ENCODE measurements at places on chromosomes 3 and 15.

GRCh38 chr3:81723732-81724313 is 37.6 kb downstream of the GBE1 start:
- DNase-seq, result peak; percentile 39

DNA sequence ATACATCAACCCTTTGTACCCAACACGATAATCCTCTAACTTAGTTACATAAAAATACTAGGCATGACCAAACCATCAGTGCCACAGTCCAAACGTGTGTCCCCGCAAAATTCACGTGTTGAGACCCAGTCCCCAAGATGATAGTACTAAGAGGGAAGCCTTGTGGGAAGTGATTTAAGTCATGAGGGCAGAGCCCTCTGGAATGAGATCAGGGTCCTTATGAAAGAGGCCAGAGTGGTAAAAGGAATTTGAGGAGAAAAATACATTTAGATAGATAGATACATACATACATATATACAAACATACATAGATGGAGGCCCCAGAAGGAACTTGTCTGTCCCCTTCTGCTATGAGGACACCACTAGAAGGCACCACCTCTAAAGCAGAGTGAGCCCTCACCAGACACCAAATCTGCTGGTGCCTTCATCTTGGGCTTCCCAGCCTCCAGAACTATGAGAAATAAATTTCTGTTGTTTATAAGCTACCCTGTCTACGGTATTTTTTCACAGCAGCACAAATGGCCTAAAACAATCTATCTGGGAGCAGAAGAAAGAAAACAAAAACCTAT is 8.0 kb downstream of the TBC1D2B start:
- no peak for DNase-seq

DNA sequence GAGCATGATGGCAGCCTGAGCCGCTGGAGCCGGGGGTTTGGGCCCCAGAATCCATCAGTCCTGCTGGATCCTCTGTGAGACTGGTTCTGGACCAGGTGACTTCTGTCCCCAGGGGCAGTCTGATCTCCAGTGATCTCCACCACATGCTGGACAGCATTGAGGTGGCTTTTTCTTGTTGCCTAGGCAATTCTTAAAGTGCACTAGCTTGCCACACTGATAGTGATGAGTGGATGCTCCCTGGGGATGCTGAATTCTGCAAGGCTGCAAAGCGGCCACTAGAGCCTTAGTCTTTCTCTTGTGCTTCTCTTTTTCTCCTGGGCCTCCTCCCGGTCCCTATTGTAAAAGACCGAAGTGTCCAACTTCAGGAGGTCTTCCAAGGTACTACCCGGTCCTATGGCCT is 70.4 kb upstream of the ATP11B start:
- peak; percentile 3 for DNase-seq

DNA sequence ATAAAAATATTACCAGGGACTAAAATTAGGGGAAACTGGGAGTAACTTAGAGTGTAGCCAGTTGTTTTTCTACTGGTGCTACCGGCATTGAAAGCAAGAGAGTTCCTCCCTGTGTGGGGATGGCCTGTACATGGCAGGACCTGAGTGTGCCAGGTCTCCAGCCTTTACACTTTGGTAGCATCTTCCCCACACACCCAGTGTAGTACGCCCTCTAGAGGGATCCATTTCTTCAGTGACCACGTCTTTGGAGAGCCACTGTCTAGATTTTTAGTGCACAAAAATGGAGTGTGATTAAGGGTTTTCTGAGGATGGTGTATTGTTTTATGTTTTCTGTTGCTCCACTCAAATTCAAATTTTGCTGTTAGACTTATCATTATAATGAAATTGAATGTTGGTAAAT is 507.0 kb upstream of the TPRG1 start:
- DNase-seq, result no peak

GRCh38 chr15:75107908-75108838 is 84.8 kb downstream of the PPCDC start:
- DNase-seq, result peak; percentile 80

DNA sequence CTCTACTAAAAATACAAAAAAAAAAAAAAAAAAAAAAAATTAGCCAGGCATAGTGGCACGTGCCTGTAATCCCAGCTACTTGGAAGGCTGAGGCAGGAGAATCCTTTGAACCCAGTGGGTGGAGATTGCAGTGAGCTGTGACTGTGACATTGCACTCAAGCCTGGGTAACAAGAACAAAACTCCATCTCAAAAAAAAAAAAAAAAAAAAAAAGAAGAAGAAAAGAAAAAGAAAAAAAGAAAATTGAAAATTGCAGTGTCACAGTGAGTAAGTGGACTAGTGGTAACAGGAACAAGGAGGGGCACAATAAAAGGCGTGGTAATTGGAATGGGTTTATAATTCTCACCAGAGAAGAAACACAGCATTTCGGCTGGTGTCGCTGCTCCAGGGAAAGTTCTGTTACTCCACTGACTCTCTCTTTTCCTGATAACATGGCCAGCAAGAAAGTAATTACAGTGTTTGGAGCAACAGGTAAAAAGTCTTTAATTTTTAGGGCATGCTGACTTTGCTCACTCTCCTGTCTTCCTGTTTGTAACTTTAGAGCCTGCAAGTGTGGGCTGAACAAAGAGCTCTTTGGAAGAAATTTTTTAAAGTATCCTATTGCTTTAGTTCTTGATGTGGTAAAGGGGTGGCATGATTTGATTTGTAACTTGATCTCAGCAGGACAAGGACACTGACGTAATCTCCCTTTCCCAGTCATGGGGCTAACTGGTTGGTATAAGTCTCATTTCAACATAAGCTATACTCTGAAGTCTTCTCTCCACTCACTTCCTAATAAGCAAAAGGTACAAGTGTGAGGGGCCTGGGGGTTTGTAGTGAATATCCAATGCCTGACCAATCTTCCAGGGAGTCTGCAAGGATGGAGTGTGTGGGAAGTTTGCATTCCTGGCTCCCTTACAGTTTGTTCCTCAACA is 22.1 kb upstream of the TRA2B start:
- peak; percentile 93 for DNase-seq

- no peak for DNase-seq
Observed at GRCh38 chr3:71581457-71582035, 2.0 kb downstream of the FOXP1 start.

DNA sequence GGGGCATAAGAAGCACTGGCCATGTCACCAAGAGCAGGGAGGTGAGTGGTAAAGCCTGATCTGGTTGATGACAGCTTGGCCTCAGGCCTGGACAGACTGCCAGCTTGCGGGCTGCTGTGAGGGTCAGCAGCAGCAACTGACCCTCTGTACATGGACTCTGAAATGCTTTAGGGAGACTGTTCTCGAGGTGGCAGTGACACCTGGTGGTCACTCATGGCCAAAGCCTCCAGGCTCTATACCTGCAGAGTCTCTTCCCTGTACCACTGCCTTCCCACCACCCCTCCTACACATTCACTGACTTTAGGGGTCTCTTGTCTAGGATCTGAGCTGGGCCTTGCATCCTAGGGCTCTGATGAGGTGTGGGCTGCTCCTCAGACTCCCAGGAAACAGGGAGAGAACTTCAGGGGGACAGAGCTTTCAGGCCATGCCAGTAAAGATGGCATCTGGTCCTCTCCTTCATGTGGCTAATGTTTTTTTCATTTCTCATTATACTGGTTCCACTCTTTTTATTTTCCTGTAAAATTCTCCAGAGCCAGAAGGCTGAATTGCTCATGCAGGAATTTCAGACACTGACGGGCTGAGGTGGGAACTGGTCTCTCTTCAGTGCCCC is 17.2 kb upstream of the TIMP4 start:
- peak; percentile 48 for DNase-seq

GRCh38 chr3:64872345-64872744 is 184.5 kb upstream of the ADAMTS9 start:
- DNase-seq, result no peak

DNA sequence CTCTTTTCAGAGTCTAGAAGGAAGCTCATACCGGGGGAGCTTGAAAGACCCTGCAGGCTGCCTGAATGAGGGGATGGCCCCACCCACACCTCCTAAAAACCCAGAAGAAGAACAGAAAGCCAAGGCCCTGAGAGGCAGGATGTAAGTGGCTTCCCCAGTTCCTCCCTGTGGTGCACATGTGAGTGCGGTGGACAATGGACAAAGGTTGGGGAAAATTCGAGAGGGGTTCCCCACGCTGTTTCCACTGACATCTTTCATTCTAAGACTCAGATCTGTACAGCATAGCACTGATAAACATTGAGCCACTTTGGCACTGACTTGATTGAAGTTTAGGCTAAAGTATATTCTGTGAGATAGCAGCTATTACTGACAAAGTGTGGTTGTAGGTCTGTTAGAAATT is 79.5 kb upstream of the UMPS start:
- DNase-seq, result no peak

GRCh38 chr3:132001999-132002398 is 32.8 kb downstream of the CPNE4 start:
- no peak for DNase-seq

GRCh38 chr3:179189759-179190158 is 41.6 kb downstream of the PIK3CA start:
- peak; percentile 56 for DNase-seq

GRCh38 chr3:185519021-185519420 is 20.2 kb upstream of the TMEM41A start:
- no peak for DNase-seq

GRCh38 chr15:39591141-39591895 is 10.4 kb downstream of the THBS1 start:
- DNase-seq, result peak; percentile 68

DNA sequence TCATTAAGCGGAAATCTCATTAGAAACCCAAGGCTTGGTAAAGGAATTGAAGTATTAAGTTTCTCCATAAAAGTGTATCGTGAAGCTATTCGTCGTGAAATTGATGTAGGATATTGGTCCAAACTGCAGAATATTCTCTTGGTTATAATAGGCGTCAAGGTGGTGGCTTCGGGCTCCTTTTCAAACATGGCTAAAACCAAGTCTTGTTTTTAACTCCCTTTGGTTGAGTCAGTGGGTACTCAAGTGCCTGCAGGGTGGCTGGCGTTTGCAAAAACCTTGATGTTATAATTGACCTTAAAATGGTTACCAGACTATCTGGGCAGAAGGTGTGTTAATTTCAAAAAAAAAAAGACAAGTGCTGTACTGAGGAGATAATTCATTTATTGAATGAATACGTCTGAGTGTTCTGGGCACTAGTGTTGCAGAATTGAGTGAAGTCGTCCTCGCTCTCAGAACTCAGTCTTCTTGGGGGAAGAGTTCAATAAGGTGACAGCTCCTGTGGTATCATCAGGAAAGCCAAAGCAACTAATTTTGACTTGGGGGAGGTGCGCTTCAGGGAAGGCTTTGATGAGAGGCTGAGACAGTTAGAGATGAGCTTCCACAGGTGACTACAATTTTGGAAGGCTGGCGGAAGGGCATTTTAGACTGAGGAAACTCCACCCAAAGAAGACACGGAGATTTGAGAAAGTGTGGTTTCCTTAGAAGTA is 1.5 kb downstream of the UBE2Q2 start:
- DNase-seq, result no peak

DNA sequence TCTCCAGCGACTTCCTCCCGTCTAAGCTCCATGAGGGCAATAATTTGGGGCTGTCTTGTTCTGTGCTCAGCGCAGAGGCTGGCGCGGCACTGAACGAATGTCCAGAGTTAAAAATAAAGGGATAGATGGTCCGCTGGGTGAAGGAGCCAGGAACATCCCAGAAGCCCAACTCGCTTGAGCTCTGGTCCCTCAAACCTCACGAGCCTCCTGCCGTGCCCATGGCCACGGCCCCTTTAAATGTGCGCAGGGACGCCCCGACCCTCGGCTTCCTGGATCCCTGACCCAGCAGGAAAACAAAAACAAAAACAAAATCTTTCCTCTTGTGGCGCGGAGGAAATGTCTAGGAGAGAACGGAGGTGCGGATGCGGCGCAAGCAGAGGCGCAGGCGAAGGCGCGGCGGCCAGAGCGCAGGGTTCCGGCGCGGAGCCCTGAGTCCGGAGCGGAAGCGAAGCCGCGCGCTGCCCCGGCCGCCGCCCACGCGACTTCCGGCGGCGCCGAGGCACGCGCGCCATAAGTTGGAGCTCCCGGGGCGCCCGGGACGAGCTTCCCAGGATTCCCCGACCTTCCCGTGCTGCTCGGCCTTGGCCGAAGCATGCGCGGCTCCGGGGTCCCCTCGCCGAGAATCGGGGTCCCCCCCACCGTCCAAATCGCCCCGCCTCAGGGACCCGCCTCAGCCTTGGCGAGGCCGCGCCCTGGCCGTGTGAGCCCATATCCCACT is 52.9 kb upstream of the WNT7A start:
- DNase-seq, result no peak

- DNase-seq, result peak; percentile 50
Observed at GRCh38 chr3:15638193-15638890, 36.8 kb downstream of the BTD start.

- DNase-seq, result peak; percentile 77
Observed at GRCh38 chr3:42066516-42067181, 24.5 kb upstream of the TRAK1 start.

DNA sequence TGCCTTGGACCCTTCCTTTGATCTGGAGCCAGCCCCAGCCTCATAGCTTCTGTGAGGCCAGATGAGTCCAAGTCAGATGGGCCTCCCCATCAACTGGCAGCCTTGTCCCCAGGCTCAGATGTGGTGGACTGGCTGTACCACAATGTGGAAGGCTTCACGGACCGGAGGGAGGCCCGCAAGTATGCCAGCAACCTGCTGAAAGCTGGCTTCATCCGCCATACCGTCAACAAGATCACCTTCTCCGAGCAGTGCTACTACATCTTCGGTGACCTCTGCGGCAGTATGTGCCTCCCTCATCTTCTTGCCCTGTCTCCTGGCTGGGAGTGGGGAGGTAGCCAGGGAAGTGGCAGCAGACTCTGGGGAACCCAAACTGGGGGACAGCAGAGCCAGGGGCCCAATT is 6.9 kb upstream of the AP2M1 start:
- DNase-seq, result no peak

DNA sequence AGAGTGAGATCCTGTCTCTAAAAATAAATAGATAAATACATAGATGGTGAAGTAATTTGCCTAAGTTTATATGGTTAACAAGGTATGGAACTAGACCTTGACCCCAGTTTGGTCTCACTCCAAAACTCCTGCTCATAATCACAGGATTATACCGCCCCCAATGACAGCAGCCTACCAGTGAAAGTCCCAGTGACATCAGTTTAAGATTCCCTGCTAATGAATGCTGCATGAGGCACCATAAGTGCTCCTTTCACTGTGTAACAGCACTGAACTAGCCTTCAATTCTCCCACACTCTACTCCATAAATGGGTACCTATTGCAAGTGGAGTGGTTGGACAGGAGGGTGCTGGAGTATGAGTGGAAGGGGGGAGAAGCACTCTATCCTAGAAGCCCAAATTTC is 23.7 kb upstream of the THSD4 start:
- no peak for DNase-seq

- DNase-seq, result peak; percentile 38
Observed at GRCh38 chr15:41894791-41895463, 1.1 kb upstream of the SPTBN5 start.

- DNase-seq, result no peak
Observed at GRCh38 chr15:86382341-86382740, 302.7 kb downstream of the AGBL1 start.

- peak; percentile 69 for DNase-seq
Observed at GRCh38 chr15:101258238-101259144, 6.6 kb upstream of the CHSY1 start.

DNA sequence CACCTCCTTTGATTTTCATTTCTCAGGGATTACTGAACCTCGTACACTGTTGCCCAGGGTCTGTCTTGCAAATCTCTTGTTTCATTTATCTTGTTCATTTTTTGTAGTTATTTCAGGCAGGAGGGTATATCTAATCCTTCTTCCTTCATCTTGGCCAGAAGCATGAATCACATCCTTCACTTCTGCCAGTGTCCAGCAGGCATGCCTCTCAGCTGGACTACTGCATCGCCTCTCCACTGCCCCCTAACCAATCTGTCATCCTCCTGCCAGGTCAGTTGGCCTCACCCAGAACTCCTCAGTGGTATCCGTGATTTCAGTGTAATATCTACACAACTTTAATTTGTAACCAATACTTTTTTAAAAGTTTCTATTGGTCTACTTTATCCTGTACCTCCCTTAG is 297.9 kb downstream of the GABRG3 start:
- DNase-seq, result no peak

Measured in fibroblast of gingiva (primary cell).